ENCODE measurements at places on chromosomes 1 and 21. TPM values are rescaled to one million over a fixed set of nuclear protein-coding genes. Genes with fewer than 3 reads are reported as not detected.

GRCh38 chr1:182622901-182623528 lies 18.8 kb upstream of the RGS16 start:
- no peak overlapping the region for H3K27ac ChIP-seq
- no peak overlapping the region for H3K4me3 ChIP-seq
- no peaks in the 10 kb centered on the region for H3K36me3 ChIP-seq
- no peak for DNase-seq
- H3K4me1 ChIP-seq: no peaks in the 10 kb centered on the region
- H3K27me3 ChIP-seq: peaks cover 10% of the 10 kb centered on the region

GRCh38 chr1:36486439-36487335 lies 4.0 kb upstream of the CSF3R start:
- DNase-seq: peak; percentile 25
- H3K27ac ChIP-seq: no peak overlapping the region
- H3K27me3 ChIP-seq: no peaks in the 10 kb centered on the region
- H3K36me3 ChIP-seq: no peaks in the 10 kb centered on the region
- H3K4me3 ChIP-seq: no peak overlapping the region

COL8A2 gene
- not detected for polyA plus RNA-seq

DNA sequence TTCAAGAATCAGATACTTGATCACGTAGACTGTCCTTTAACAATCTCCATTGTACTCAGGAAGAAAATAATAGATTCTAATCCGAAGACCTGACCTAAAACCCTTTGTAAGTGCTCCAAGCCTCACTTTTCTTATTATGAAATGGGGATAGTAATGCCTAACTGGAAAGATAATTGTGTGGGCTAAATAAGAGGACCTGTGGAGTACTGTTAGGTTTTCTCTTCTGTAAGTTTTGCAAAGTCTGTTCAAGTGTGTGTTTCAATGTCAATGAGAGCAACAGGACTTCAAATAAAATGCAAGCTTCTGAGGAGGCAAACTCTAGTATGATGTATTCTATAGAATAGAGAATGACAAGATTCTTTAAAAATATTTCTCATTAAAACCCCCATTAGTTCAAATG lies 348.6 kb downstream of the USP25 start:
- H3K27ac ChIP-seq: no peak overlapping the region
- DNase-seq: no peak
- H3K4me1 ChIP-seq: no peaks in the 10 kb centered on the region
- no peaks in the 10 kb centered on the region for H3K36me3 ChIP-seq

DNA sequence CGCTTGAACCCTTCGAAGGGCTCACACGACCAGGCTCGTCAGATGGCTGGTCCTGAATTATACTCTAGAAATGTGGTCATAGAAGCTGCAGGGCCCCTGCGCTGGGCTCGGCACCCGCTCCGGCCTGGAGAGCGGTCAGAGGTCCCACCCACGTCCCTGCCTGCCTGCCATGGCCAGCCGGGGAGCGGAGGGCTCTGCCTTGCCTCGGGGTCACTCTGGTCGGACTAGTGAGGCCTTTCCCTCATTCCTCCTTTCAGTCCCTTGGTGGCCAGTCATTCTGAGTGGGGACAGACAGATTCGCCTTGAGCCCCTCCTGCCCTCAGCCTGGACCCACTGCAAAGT lies 529 bp upstream of the MARCKSL1 start:
- DNase-seq: no peak
- peaks cover 53% of the 10 kb centered on the region for H3K4me1 ChIP-seq
- H3K4me3 ChIP-seq: peak overlapping the region; percentile 89
- no peak overlapping the region for H3K27ac ChIP-seq

PLA2G4A gene
- polyA plus RNA-seq: not detected

DNA sequence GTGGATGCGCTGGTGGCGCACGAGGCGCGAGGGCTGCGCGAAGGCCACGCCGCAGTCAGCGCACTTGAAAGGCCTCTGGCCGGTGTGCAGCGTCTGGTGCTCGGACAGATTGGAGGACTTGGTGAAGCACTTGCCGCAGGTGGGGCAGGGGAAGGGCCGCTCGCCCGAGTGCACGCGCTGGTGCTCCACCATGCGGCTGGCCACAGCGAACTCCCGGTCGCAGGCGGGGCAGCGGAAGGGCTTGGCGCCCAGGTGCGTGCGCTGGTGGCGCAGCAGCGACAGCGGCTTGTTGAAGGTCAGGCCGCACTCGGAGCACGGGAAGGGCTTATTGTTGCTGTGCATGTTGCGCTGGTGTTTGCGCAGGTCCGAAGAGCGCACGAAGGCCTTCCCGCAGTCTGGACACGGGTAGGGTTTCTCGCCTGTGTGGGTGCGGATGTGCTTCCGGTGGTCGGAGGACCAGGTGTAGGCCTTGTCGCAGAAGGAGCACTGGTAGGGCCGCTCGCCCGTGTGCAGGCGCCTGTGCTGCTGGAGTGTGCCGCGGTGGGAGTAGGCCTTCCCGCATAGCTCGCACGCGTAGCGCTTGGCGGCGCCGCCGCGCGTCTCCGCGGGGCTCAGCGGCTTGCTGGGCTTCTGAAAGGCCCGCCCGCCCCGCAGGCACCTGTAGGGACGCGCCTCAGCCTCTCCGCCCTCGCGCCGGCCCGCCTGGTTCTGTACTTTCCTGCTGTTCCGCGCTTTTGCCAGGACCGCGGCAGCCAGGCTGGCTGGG lies 4.7 kb downstream of the ZNF648 start:
- no peak overlapping the region for H3K27ac ChIP-seq
- peaks cover 32% of the 10 kb centered on the region for H3K27me3 ChIP-seq
- no peaks in the 10 kb centered on the region for H3K36me3 ChIP-seq

SGIP1 gene
- polyA plus RNA-seq: not detected

FAAH gene
- polyA plus RNA-seq: 0.13 TPM

DNA sequence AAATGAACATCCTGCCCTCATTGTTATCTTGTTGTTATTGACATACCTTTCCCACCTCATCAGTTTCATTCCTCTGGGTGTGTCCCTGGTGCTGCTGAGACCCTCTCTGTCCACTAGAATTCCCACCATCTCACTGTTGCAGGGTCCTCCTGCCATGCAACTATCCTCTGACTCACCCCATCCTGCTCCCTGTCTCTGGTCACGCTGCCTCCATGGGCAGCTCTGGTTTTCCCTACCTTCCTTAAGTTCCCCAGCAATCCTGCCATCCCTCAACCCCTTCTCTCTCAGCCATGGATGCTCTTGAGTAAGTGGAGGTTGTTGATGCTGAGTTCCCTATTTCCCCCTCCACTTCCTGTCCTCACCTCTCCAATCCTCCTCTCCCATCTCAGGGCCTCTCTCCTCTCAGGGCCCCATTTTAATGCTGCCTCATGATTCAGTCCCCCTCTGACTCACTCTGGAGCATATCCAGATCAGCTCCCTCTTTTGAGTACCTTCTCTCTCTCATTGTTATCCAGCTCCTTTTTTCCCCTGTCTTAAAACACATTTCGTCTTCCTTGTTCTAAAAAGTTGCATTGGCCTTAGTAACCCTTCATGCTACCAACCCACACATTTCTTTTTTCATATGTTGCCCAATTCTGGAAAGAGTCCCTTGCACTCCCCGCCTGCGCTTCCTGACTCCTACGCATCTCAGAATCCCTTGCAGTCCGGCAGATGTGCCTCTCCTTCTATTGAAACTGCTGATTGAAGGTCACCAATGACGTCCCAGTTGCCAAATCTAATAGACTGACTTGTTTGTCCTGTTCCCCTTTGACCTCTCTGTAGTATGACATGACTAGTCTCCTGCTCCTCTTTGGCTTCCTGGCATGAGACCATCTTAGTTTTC lies 92.0 kb downstream of the CNIH3 start:
- H3K27me3 ChIP-seq: peaks cover 12% of the 10 kb centered on the region
- no peak overlapping the region for H3K27ac ChIP-seq
- H3K4me1 ChIP-seq: no peaks in the 10 kb centered on the region
- no peak for DNase-seq
- H3K4me3 ChIP-seq: no peak overlapping the region
- H3K36me3 ChIP-seq: no peaks in the 10 kb centered on the region

PIK3C2B gene
- 0.65 TPM for polyA plus RNA-seq

DNA sequence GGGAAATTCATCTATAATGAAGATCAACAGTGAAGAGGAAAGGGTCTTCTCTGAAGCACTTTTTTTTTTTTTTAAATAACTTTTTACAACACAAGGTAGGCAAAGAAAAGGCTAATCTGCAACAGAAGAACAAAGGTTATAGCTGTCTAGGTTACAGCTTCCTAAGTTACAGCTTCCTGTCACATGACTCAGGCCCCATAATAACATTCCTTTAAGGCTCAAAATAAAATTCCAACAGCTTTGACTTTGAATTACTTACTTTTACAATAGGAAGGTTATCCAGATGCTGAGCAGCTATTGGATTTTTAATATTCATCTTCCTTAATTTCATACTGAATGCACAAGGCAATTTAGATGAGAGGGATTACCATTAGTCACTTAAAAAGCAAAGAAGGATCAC lies 40.4 kb upstream of the TMEM61 start:
- H3K4me3 ChIP-seq: no peak overlapping the region
- H3K36me3 ChIP-seq: no peaks in the 10 kb centered on the region
- no peaks in the 10 kb centered on the region for H3K27me3 ChIP-seq
- no peak for DNase-seq
- H3K27ac ChIP-seq: no peak overlapping the region
- no peaks in the 10 kb centered on the region for H3K4me1 ChIP-seq

USH2A gene
- polyA plus RNA-seq: not detected

PRMT6 gene
- polyA plus RNA-seq: 30.3 TPM

DNA sequence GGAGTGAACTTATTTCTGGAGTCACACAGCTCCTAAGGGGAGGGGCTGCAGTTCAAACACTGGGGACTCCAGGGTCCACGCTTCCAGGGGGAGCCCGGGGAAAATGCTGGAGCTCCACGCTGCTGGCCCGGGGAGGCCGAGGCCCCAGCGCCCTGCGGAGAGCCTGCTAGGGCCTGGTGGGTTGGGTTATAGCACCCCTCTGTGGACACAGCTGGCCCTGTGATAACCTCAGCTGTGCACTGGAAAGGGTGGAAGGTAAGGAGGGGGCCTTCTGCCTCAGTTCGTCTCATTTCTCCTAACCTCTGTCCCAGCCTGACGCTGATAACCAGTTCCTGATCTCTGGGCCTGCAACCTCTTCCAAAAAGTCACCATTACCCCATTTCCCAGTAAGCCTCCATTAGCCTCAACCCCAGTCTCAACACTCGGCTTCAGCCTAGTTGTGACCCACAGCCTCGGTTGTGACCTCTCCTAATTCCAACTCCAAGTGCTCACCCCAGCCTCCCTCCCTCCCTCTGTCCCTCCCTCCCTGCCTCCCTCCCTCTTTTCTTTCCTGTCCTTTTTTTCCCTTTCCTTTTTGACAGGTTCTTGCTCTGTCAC lies 7.1 kb downstream of the NBL1 start:
- H3K27ac ChIP-seq: no peak overlapping the region
- H3K4me3 ChIP-seq: no peak overlapping the region
- H3K27me3 ChIP-seq: peaks cover 10% of the 10 kb centered on the region
- peak; percentile 85 for DNase-seq

DNA sequence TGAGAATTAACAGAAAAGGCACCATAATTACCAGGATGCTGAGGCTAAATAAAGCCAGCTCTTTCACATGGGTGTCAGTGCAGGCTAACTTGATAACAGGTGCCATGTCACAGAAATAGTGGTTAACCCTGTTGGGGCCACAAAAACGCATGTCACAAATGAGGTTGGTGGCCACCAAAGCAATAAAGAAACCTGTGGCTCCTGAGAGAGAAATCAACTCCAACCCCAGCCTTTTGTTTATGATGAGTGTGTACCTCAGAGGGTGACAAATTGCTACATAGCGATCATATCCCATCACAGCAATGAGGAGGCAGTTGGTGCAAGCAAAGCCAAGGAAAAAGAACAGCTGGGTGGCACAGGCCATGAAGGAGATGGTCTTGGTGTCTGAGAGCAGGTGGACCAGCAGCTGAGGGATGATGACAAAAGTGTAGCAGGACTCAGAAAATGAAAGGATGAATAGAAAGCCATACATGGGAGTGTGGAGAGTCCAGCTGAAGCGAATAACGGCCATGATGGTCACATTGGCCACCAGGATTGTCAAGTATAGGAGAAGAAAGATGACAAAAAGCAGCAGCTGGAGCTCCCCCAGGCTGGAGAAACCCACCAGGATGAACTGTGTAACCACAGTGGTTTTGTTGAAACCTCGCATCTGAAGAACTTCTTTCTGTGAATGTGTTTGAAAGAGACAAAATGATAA lies at the start of gene OR10T2:
Gene OR10T2 (minus strand): TSS at position 649 of the 697 bp plus-strand sequence. CDS start 0 bp downstream, at position 649.
- DNase-seq: no peak
- no peaks in the 10 kb centered on the region for H3K4me1 ChIP-seq
- H3K27ac ChIP-seq: no peak within 1 kb of the TSS

MFSD2A gene
- polyA plus RNA-seq: not detected

GRCh38 chr1:18836654-18837053 lies 22.8 kb downstream of the TAS1R2 start:
- no peak overlapping the region for H3K4me3 ChIP-seq
- H3K36me3 ChIP-seq: no peaks in the 10 kb centered on the region
- DNase-seq: peak; percentile 87
- H3K4me1 ChIP-seq: no peaks in the 10 kb centered on the region
- H3K27ac ChIP-seq: no peak overlapping the region

PPM1J gene
- polyA plus RNA-seq: 8.5 TPM

GRCh38 chr1:41360786-41361494 lies at the start of gene FOXO6:
Gene FOXO6 (plus strand): TSS chr1:41361434.
- H3K4me3 ChIP-seq: peak within 1 kb of the TSS; percentile 42
- H3K27me3 ChIP-seq: peaks cover 40% of the 10 kb centered on the region
- peak; percentile 100 for DNase-seq
- no peaks in the 10 kb centered on the region for H3K36me3 ChIP-seq
- peaks cover 46% of the 10 kb centered on the region for H3K4me1 ChIP-seq

- H3K4me3 ChIP-seq: peak overlapping the region; percentile 76
- peaks cover 12% of the 10 kb centered on the region for H3K4me1 ChIP-seq
- no peaks in the 10 kb centered on the region for H3K27me3 ChIP-seq
- H3K27ac ChIP-seq: peak overlapping the region; percentile 77
Observed at GRCh38 chr1:26237230-26237966, 3.4 kb downstream of the CEP85 start.

DCST1 gene
- not detected for polyA plus RNA-seq
